ENCODE measurements at places on chromosomes 1 and 21.

DNA sequence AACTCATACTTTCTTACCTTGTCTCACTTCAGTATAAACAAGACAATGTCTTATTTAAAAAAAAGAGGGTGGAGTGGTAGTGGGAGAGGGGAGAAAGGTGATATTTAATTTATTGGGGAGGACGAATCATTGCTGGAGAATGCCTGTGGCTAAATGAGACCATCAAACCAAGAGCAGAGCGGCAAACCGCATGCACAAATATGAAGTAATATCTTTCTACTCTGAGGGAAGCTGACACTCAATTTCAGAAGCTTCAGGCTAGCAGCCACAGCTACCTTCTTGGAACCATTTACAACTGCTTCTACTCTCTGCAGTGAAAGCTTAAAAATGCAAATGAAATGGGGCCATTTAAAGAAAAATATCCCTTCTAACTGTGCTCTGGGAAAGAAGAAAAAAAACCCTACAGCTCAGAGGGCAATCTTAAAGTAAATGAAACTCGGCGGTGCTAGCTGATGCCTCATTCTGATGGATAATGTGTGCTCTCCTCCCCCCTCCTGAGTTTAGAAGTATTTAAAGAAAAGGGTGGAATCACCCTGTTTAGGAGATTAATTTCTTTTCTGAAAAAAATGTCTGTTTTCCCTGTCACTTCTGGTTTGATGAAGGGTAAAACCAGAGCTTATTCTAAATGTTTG, 178.2 kb upstream of the CAMK1G start:
- no peak for DNase-seq

- no peak for DNase-seq
These were observed 8.7 kb downstream of the PEAR1 start for GRCh38 chr1:156901966-156902915.

DNA sequence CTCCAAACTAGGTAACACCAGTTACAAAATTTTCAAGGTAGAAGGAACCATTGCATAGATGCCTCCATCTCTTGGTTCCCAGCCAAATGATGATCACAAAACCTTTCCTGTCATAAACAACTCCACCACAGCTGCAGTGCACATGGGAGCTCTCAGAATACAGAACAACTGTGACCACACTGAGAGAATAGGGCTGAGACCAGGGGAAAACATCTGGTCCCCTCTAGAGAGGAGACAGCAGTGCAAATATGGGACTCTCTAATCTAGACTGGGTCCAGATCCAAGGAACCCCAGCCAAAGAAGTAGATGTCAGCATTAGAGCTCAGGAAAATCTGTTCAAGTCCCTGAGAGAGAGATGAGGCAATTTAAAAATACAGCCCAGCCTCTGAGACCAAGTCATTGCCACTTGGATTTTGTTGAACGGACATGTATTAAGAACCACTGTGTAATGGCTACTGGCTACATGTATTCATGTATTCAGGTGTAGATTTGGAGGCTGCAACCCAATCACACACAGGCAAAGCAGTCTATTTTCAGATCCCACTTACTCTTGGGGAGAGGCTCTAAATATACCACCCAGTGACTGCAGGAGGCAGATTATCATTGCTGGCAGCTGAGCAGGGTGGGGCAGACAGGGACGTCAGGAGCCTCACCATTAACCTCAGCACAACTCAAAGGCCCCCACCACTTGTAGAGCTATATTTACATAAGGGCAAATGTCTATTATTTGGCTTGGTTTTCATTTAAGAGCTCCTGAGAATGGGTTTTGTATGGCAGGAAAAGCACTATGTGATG, 7.6 kb upstream of the RXRG start:
- DNase-seq, result no peak

DNA sequence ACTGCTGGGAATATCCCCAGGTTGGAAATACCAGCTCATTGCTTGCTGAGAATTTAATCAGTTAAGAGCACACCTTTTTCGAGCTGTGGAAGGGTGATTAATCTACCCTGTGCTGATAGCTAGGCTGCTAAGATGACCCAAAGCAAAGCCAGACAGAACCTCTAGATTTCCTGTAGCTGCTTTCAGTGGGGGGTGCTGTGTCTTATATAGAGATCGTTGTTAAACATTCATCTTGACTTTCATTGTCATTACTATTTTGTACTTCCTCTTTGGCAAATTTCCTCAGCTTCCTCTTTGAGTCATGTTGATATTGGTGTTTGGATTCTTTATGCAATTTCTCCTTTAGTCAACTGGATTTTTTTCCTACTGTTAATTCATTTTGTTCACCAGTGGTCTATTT, 155.3 kb downstream of the DISC1 start:
- DNase-seq, result no peak
